ENCODE measurements at places on chromosomes 2 and 18.

DNA sequence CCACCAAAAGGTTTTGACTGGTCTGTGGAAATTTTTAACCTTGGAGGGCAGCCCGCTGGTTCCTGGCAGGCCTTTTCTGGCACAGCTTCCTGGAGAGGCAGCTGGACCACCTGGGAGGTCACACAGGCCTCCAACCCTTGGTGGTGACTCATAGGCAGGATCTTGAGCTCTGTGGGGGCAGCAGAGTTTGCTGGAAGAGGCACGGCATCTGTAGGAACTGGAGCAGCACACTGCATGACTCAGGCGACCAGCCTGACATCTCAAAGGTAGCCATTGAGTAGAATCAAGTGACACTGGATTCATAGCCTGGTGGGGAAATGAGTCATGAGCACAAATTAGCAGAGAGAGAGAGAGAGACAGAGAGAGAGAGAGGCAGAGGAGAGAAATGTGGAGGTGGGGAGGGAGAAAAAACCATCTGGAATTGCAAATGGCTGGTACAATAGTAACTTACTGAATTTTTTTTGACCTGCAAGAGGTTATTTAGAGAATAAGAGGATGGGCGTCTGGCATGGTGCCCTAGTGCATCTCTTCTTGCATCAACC is 57.4 kb downstream of the TRPM8 start:
- peak; percentile 84 for DNase-seq

DNA sequence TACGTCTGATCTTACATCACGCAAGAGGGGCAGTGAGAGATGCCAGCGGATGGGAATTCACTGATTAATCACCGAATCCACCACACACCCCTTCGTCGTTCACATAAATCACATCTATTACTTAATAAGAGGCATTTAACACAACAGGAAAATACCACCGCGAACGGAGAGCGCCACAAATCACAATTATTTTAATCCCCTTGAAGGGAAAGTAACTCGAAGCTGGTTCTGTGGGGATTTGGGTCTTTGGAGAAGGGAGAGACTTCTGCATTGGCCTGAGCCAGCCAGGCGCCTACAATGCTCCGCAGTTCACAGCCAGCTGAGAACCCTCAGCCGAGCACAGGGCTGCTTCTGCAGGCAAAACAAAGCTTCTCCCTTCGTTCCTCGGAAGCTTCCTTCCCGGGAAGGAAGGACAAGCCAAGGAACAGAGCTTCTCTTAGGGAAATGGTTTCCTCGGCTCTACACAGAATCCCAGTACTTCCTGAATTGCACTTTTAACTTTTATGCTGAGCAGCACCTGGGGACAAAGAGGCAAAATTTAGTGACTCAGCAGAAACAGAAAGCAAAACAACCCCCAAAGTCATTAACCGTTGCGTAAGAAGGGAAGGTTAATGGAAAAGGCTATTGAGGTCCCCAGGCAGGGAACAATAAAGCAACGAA is at the start of gene LRP1B:
LRP1B (minus strand) TSS at position 7 of the 660 bp plus-strand sequence. CDS start 287 bp downstream, outside the sequence.
- DNase-seq = no peak

- no peak for DNase-seq
Measured at GRCh38 chr2:172596776-172597175, 40.9 kb downstream of the PDK1 start.

- DNase-seq = no peak
Measured at GRCh38 chr18:78972930-78973331, 6.7 kb upstream of the SALL3 start.

DNA sequence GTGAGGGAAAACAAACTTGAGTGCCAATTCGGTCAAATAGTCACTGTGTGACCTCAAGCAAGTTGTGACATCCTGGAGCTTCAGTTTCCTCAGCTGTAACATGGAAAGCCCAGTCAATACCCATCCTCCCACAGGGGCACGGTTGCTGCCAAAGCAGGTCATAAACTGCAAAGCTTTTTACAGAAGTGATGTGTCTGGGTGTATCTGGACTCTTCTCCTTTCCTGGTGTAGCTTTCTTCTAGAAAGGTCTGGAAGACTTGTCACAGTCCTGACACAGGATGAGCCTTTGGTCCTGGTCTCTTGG is 4.2 kb upstream of the AFF3 start:
- DNase-seq = no peak

DNA sequence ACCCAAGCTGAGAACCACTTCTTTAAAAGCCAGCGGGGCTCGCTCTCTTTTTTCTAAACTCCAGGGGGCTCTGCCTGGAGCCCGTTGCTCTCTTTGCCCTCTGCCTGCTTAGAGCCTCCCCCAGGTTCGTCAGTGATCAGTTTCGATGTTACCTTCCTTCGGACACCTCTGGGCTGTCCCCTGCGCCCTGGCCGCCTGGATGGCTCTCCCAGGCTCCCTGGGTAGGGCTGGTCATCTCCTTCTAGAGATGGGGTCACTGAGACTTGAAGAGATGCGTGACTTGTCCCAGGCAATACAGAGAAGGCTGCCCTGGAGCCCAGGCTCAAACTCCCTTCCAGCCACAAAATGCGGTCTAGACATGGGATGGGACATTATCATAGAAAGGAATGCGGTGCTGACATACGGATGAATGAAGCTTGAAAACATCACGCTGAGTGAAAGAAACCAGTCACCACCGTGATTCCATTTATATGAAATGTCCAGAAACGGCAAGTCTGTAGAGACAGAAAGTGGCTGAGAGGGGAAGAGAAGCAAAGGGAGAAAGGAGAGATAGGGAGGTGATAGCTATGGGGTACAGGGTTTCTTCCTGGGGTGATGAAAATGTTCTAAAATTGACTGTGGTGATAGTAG is 14.6 kb downstream of the KCNF1 start:
- DNase-seq = no peak

GRCh38 chr2:29920631-29921559 is 491 bp downstream of the ALK start:
- no peak for DNase-seq

DNA sequence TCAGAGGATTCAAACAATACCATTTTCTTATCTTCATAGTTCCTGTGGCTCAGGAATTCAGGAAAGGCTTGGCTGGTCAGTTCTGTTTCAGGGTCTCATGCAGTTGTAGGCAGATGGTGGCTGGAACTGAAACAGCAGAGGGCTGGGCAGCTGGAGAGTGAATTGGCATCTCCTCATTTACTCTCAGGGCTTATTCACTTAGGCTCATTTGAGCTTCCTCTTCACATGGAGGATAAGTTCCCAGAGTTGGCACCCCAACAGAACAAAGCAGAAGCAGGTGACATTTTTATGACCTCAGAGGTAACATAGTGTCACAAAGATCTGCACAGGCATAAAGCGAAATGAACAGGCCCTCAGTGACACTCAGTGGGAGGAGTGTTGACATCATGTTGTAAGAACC is 66.1 kb downstream of the RBBP8 start:
- DNase-seq = no peak

GRCh38 chr2:233967164-233967563 is 50.0 kb downstream of the TRPM8 start:
- no peak for DNase-seq

DNA sequence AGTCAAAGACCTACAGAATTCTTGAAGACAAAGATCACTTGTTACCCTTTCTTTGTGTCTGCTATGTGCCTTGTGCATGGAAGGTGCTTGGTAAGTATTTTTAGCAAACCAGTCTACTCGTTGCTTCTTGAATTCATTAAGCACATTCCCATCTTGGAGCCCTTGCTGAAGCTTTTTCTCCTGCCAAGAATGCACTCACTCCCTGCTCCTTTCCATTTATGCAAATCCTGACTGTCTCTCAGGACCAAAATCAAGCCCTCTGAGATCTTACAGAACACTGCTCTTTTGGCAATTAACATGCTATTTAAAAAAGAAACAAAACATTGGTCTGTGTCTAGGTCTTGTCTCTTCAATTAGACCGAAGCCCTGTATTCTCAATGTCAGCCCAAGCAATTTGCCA is 75.8 kb downstream of the CLHC1 start:
- peak; percentile 34 for DNase-seq

DNA sequence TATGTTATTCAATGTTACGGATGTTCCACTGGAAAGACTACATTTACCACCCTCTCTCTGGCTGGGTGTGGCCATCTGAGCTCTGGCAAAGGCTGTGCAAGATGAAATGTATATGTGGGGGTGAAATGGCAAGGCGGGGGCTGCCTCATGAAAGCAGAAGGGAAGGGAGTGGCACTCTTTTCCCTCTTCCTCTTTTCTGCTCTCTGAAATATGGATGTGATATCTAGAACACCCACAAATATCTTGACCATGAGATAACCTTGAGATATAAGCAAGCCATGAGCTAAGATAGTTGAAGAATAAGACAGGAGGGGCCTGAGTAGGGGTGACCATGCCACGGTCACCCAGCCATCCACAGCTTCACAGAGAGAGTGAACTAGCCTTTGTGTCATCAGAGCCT is 367.8 kb upstream of the ID2 start:
- DNase-seq = no peak

DNA sequence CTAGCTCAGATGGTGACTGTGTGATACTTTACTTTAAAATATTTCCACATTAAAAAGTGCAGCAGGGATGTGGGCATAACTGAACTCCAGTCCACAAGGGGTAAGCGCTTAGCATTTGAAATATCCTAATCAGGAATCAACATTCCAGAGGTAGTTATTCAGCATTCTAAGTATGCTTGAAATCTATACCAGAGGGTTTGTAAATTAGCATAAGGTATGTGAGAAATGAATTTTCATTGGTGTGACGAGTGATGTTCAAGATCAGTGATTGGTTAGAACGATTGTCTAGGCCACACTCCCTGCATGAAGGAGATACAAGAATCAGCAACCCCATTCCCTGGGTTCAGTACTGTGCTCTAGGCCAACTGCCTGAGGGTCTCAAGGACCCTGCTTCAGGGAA is 42.6 kb downstream of the MAPK4 start:
- no peak for DNase-seq

- DNase-seq = no peak
Measured at GRCh38 chr2:45919160-45919650, 267.7 kb downstream of the PRKCE start.

DNA sequence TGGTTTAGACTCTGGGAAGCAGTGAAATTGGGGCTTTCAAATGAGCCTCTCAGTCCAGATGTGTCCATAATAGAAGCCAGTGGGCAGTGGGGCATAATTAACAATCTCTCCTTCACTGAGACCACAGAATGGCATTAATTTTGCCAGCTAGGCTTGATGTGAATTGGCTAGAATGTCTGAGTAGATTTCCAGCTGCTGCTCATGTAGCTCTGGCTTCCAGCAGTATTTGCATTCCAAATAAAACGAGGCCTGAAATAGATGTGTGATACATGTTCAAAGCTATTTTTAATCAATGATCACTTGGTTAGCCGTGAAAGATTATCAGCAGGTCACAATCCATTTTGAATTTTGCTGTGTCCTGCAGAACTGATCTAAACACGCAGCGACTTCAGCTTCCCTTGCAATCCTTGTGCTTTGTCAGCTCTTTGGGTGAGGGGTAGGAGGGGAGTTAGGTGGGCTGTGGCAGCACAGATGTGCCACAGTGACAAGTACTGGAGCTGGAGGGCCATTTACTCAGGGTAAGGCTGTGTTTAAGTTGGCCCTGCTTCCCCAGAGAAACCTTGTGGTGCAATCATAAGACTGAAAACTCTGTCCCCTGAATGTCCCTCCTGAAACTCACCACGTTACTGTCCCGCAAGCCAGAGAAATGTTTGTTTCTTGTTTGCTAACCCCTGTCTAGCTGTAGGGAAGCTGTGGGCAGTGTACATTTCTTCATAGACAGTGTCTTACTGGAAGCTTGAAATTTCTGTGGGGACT is 56.9 kb upstream of the TMEM178A start:
- no peak for DNase-seq

GRCh38 chr18:43139288-43139946 is 23.9 kb upstream of the RIT2 start:
- no peak for DNase-seq

DNA sequence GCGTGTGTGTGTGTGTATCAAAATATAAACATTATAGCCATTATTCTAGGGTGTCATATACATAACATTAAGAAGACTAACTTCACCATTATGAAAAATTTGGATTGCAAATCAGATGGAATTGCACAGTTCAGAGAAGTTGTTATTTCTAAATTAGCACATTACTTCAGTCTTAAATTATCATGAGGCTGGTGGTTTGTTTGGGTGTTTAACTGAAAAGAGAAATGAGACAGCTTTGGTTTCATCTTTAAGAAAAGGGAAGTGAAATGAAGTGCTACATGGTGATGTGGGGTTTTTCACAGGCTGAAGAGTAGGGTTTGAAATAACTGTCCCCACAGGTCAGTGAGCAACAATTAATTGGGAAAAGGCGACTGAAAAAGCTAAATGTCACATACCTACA is 161.2 kb upstream of the XIRP2 start:
- no peak for DNase-seq

GRCh38 chr2:71187589-71187988 is 39.3 kb downstream of the PAIP2B start:
- DNase-seq = no peak

GRCh38 chr2:217972490-217972889 is 30.3 kb downstream of the TNS1 start:
- DNase-seq = no peak

DNA sequence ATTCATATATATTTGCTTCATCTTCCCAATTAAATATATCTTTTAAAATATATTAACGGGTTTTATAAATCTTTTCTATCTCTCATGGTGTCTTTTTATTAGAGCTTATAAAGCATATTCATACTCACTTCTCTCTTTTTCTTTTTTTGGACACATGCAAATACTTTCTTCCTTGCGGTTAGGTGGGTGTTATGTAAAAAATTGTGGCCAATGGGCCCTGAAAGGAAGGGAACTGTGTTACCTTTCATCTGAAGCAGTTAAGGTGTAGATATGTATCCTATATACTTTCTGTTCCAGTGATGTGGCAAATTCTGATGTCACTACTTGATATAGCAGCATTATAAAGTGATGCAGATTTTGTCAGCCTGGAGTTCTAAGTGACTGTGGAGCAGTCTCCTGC is 714.5 kb downstream of the PLCL1 start:
- DNase-seq = no peak

DNA sequence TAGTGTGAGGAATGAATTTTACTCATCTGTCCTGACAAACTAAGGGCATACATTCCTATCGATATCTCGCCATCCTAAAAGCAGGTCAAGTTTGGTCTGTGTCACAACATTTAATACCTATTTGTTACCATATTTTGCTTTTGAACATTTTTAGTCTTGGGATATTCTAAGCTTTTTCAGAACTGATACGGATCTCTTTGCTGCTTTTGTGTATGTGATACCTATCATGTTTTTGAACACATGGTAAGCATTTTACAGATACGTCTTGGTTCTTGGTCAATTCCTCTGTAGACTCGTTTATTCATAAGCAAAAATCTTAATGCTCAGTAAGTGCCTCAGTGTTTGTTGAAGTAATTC is 592 bp downstream of the ZNF397 start:
- no peak for DNase-seq

GRCh38 chr2:42450136-42450535 is 43.6 kb downstream of the KCNG3 start:
- peak; percentile 8 for DNase-seq

DNA sequence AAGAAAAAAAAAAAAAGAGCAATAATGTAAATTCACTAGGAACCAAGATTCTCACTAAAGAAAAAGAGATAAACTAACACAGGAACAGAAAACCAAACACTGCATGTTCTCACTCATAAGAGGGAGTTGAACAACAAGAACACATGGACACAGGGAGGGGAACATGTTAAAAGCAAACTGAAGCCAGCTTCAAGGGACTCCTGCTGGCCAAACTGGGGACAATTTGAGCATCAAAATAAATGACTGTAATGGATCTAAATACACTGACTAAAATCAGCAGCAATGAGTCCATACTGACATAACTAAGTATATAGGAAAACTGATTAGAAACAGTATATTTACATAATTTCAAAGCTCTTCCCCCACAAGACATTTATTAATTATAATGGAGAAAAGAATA is 73.0 kb downstream of the FARSB start:
- no peak for DNase-seq

Measured in NCI-H446 (cell line).